ENCODE measurements at places on chromosomes 2 and 18. TPM values are rescaled to one million over a fixed set of nuclear protein-coding genes. Genes with fewer than 3 reads are reported as not detected.

OLA1 gene
- total RNA-seq, result 79.3 TPM

LDLRAD4 gene
- 0.88 TPM for total RNA-seq

DLX2 gene
- total RNA-seq, result 0.59 TPM

POTEE gene
- total RNA-seq, result not detected

GALR1 gene
- total RNA-seq, result not detected

ITGB6 gene
- under 0.01 TPM for total RNA-seq
